Activated CD8-positive, alpha-beta T cell treated with anti-CD3 and anti-CD28 coated beads, Interleukin-2, amount 10 ng/mL, durations not matched to agents 7 days and 5 days (primary cell): ENCODE measurements at places on chromosomes 7 and 10. TPM values are rescaled to one million over a fixed set of nuclear protein-coding genes. Genes with fewer than 3 reads are reported as not detected.

OR13A1 gene
- not detected for total RNA-seq

TMEM229A gene
- not detected for total RNA-seq

GPR15LG gene
- not detected for total RNA-seq

NANOS1 gene
- total RNA-seq, result 0.08 TPM

UBE2D1 gene
- total RNA-seq, result 12.2 TPM

RBP3 gene
- not detected for total RNA-seq

MMRN2 gene
- total RNA-seq, result not detected

PLAC9 gene
- total RNA-seq, result not detected

SLC13A4 gene
- not detected for total RNA-seq

ANKRD2 gene
- total RNA-seq, result not detected

CNPY1 gene
- total RNA-seq, result not detected

PRSS37 gene
- total RNA-seq, result not detected

SFXN2 gene
- total RNA-seq, result 22.2 TPM

TMEM130 gene
- not detected for total RNA-seq

PNLIPRP2 gene
- total RNA-seq, result not detected

NKX2-3 gene
- not detected for total RNA-seq

CASP2 gene
- total RNA-seq, result 115 TPM

DYNC1I1 gene
- total RNA-seq, result not detected

NPTX2 gene
- total RNA-seq, result not detected

NT5C2 gene
- 62.0 TPM for total RNA-seq

EBLN1 gene
- total RNA-seq, result not detected

CAV1 gene
- not detected for total RNA-seq

EXOSC1 gene
- total RNA-seq, result 47.1 TPM

CALCR gene
- total RNA-seq, result not detected

ZNF138 gene
- total RNA-seq, result 11.7 TPM

ITPRID1 gene
- total RNA-seq, result not detected

CAV2 gene
- not detected for total RNA-seq

ATG9B gene
- 7.4 TPM for total RNA-seq

TAC1 gene
- total RNA-seq, result not detected

RPEL1 gene
- total RNA-seq, result not detected

NRAP gene
- total RNA-seq, result not detected

NUTM2E gene
- total RNA-seq, result 0.11 TPM

LRRC17 gene
- 0.21 TPM for total RNA-seq

SMKR1 gene
- total RNA-seq, result 1.3 TPM

UBE2D4 gene
- 6.3 TPM for total RNA-seq

DAGLB gene
- total RNA-seq, result 28.5 TPM

GIMAP8 gene
- 22.3 TPM for total RNA-seq

ZNF789 gene
- total RNA-seq, result 21.5 TPM

PCLO gene
- not detected for total RNA-seq

CLIP2 gene
- 1.5 TPM for total RNA-seq

FAM200A gene
- total RNA-seq, result 5.1 TPM

TLX1 gene
- not detected for total RNA-seq

KCND2 gene
- total RNA-seq, result not detected

UNC5B gene
- total RNA-seq, result not detected

TET1 gene
- 3.2 TPM for total RNA-seq

ASB10 gene
- not detected for total RNA-seq

PON1 gene
- not detected for total RNA-seq

VAX1 gene
- total RNA-seq, result not detected

C10orf95 gene
- not detected for total RNA-seq

EN2 gene
- not detected for total RNA-seq

SHOC2 gene
- 40.0 TPM for total RNA-seq

SFTPA1 gene
- total RNA-seq, result not detected

GIMAP2 gene
- total RNA-seq, result 82.9 TPM

SH2D4B gene
- 0.21 TPM for total RNA-seq

ARHGAP22 gene
- total RNA-seq, result not detected

GNAT3 gene
- total RNA-seq, result not detected
